ENCODE measurements at places on chromosomes 2 and 18. TPM values are rescaled to one million over a fixed set of nuclear protein-coding genes. Genes with fewer than 3 reads are reported as not detected.

DNA sequence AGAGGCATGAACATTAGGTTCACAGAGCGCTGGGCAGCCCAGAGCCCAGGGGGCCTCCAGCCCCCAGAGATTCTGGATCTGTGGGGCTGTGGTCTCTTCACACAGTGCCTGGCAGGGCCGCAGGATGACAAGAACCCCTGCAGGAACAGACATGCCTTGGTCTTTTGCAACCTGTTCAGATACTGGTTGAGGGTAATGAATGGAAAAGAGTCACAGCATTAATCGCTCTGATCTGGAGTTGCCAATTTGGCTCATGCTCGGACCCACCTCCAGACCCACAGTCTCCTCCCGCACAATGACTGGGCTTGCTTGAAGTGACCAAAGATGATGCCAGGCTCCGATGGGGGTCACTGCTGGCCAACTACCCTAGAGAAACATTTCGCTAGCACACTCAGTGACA is 229.4 kb upstream of the SMAD2 start:
- no peak for DNase-seq

EDAR gene
- not detected for total RNA-seq

- DNase-seq = no peak
These were observed 11.1 kb upstream of the SATB2 start for GRCh38 chr2:199468561-199469513.

DNA sequence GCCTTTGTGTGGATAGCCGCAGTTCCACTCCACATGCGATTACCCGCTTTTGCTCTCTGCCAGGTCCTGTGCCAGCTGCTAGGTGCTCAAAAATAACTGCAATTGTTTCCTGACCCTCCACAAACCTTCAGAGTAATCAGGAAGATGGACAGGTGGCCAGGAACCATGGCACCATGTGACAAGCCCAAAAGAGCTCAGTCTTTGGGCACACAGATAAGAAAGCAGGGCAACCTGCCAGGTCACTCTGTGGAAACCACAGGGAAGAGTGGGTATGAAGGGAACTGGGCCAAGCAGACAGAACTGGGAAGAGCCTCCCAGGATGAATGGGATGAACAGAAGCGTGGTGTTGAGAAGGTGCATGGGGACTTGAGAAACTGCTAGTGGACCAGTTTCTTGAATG is 79.4 kb upstream of the AGAP1 start:
- DNase-seq = no peak

ADAM23 gene
- 0.59 TPM for total RNA-seq

- DNase-seq = no peak
These were observed 35.1 kb downstream of the DCAF17 start for GRCh38 chr2:171469176-171469575.

- no peak for DNase-seq
These were observed 4.2 kb upstream of the GRB14 start for GRCh38 chr2:164625378-164625971.

GRCh38 chr2:8608411-8608954 is 73.4 kb upstream of the ID2 start:
- DNase-seq = no peak

- DNase-seq = no peak
These were observed 30.0 kb downstream of the MEMO1 start for GRCh38 chr2:31980674-31981356.

- no peak for DNase-seq
These were observed 702.6 kb upstream of the LRRTM1 start for GRCh38 chr2:81007104-81007503.

GRCh38 chr2:207734264-207734635 is 22.8 kb downstream of the CCNYL1 start:
- DNase-seq = no peak

DNA sequence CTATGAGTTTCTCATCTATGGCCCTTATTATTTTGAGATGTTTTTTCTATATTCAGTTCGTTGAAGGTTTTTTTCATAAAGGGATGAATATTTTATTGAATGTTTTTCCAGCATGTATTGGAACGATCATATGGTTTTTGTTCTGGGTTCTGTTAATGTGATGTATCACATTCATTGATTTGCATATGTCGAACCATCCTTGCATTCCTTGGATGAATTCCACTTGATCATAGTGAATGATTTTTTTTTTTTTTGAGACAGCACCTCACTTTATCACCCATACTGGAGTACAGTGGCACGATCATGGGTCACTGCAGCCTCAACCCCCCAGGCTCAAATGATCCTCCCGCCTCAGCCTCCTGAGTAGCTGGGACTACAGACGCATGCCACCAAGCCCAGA is 5.5 kb upstream of the NEMP2 start:
- no peak for DNase-seq

TUBA3D gene
- total RNA-seq = 10.6 TPM

- no peak for DNase-seq
These were observed 24.7 kb upstream of the COLEC12 start for GRCh38 chr18:525036-525797.

- no peak for DNase-seq
These were observed 34.1 kb upstream of the UBE2F start for GRCh38 chr2:237932731-237933131.

SERPINB12 gene
- total RNA-seq = not detected

- peak; percentile 24 for DNase-seq
These were observed 21.5 kb upstream of the TMEM87B start for GRCh38 chr2:112033600-112033999.

IL1R2 gene
- total RNA-seq = 2.9 TPM

- DNase-seq = no peak
These were observed 49.1 kb downstream of the KIAA2012 start for GRCh38 chr2:202122163-202122540.

GRCh38 chr2:54394392-54394791 is 61.7 kb upstream of the SPTBN1 start:
- DNase-seq = no peak

GRCh38 chr18:77167251-77167650 is 34.7 kb upstream of the MBP start:
- DNase-seq = no peak

DNA sequence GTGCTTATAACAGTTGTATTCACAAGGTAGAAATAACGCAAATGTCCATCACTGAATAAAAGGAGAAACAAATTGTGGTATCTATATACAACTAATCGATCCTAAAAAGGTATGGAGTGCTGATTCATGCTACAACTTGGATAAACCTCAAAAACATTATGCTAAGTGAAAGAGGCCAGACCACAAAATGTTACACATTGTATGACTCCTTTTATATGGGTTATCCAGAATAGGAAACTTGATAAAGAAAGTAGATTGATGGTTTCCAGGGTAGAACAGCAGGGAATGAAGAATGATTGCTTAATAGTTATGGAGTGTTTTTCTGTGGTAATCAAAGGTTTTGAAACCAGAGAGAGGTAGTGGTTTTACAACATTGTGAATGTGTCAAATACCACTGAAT is 432.2 kb upstream of the TRIB2 start:
- no peak for DNase-seq

Measured in uterus (tissue), 4 donors.